T-cell (primary cell): ENCODE measurements at places on chromosomes 1 and 21. TPM values are rescaled to one million over a fixed set of nuclear protein-coding genes. Genes with fewer than 3 reads are reported as not detected.

TCP10L gene
- not detected for total RNA-seq

- DNase-seq = no peak
These were observed 44.1 kb downstream of the COL18A1 start for GRCh38 chr21:45448810-45449657.

DNA sequence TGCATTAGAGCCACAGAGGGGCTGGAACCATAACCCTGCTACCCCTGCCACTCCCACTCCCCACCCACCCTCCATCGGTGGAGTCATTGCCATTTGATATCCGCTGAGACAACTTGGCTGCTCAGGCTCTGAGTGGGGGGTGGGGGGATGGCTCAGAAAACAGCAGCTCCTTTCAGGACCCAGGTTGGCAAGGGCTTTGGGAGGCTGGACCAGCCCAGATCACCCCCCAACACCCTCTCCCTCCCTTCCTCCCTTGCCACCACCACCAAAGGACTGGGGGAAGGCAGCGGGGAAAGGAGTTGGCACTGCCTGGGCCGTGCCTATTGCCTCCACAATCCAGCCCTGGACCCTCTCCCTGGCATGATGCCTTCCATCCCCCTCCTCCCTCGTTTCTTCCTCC lies 1.7 kb downstream of the KCNJ10 start:
- no peak for DNase-seq

- no peak for DNase-seq
These were observed 379.0 kb downstream of the LMX1A start for GRCh38 chr1:164977561-164977960.
